ENCODE measurements at places on chromosomes 1 and 21.

DNA sequence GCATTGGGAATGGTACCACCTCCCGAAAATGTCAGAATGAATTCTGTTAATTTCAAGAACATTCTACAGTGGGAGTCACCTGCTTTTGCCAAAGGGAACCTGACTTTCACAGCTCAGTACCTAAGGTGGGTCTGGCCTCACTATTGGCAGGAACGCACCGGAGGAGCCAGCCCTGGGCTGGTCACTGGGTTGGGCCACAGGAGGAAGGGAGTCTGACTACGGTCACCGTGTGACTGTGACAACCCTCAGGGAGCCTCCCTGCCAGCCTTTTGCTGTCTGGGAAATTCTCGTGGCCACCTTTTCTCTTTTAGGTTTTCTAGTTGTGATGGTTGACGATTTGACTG lies 2.2 kb downstream of the IL10RB start:
- no peak for DNase-seq

DNA sequence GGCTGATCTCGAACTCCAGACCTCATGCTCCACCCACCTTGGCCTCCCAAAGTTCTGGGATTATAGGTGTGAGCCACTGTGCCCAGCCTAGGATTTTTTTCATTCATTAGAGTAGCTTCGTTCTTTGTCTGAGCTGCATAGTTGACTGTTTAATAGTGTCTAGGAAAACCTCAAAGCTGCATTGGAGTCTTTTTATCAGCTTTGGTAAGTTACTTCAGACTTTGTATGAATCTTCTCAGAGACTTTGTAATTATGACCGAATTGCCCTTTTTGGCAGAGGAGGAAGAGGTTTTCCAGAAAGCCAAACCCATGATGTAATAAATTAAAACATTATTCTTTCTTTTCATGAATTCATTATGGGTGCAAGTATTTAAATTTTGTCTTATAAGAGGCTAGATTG lies 5.1 kb downstream of the DNAJB4 start:
- no peak for DNase-seq

DNA sequence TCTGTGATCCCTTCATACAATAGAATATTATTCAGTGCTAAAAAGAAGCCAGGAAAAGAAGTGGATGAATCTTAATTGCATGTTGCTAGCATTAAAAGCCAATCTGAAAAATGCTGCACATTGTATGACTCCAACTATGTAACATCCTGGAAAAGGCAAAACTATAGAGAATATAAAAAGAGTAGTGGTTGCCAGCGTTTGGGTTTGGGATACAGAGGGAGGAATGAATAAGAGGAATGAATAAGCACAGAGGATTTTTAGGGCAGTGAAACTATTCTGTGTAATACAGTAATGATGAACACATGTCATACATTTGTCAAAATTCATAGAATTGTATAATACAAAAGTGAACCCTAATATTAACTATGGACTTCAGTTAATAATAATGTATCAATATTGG lies 42.5 kb downstream of the GPR88 start:
- DNase-seq = no peak

DNA sequence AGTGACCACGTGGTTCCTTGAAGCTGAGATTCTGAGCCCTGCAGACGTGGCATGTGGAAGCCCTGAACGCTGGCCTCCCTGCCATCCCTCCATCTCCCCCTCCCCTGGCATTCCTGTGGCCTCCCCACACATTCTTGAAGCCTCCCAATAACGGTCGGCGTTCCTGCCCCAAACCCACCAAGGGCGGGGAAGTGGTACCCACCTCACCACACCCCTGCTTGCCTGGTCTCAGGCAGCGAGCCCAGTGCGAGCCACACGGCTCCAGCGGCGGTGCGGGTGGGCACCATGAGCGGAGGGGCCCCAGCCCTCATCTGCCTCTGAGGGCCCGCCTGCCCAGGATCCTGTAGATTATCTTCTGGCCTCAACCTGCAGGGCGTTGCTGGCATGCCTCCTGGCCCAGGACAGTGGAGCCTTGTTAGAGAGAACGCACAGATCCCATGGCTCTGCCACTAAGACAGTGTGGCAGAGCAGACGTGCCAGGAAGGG lies 20.6 kb upstream of the PRELP start:
- no peak for DNase-seq

GRCh38 chr1:220366269-220366668 lies 94.0 kb upstream of the RAB3GAP2 start:
- DNase-seq = no peak

DNA sequence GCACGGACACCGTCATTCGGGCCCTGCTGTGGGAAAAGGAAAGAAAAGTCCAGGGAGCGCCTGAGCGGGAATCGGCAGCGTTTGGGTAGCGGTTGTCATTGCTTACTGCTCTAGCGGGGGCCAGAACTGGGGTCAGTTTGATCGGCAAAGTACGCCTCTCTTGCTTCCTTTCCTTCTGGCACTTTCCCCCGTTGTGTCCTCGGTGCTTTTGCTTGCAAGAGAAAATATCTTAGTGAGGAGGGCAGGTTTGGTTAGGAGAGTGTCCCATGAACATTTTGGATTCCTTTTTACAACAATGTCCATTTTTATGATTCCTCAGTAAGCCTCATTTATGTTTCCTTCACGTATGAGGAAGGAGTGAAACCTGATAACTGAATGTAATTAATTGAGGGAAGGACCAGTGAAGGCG lies 670 bp downstream of the ST3GAL3 start:
- DNase-seq = peak; percentile 60

DNA sequence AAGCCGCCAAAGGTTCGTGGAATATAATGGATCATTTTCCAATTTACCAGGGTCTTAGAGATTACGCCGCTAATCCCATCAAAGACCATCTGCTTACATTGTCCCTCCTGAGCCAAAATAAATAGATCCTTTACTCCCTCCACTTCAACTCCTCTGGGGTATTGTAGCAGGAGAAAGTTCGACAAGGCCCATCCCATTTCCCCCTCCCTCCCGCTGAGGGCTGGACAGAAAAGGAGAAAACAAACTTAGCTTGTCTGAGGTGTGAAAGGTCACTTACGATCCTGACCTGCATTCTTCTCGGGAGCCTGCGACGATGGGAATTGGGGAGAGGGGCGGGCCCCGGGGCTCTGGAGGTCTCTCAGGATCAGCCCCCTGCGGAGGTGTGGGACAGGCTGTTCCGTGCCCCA lies 60.8 kb downstream of the MEF2D start:
- DNase-seq = no peak

DNA sequence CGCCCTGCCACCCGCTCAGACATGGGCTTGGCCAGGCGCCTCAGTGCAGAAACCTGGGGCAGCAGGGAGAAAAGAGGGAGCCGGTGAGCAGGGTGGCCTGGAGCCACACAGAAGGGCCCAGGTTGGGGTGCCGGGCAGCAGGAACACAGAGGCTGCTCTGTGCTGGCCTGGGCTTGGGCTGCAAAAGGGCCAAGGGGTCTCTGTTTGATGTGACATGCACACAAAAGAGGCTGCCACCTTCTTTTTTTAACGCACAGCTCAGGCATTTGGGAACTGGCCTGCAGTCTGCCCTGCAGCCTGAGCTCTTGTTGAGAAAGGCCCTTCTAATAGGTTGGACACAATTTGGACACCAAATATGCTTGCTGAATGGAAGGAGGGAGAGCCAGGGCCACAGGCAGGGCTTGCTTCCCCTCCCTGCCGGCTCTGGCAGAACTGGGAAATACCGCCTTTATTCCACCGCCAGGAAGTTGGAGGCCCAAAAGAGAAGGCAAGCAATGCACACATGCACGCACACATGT lies 32.4 kb downstream of the KIF21B start:
- DNase-seq = no peak

- no peak for DNase-seq
These were observed 138.5 kb downstream of the HS2ST1 start for GRCh38 chr1:87052961-87053360.

GRCh38 chr1:94209425-94209824 lies 28.0 kb downstream of the ARHGAP29 start:
- no peak for DNase-seq

DNA sequence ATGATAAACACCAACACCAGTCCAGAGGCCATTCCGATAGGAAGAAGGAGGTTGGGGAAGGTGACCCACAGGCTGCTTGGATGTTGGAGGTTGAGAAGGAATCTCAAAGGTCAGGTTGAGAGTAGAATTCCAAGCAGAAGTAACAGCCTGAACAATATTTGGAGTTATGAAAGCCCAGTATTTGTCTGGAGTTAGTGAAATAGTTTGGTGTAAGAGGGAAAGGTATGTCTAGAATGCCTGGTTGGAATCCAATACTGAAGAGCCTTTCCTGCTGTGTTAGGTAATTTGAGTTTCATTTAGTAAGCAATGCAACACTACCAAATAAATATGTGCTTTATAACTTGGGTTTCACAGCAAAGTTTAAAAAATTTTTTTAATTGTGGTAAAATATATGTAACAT lies 70.5 kb upstream of the MCOLN3 start:
- no peak for DNase-seq

DNA sequence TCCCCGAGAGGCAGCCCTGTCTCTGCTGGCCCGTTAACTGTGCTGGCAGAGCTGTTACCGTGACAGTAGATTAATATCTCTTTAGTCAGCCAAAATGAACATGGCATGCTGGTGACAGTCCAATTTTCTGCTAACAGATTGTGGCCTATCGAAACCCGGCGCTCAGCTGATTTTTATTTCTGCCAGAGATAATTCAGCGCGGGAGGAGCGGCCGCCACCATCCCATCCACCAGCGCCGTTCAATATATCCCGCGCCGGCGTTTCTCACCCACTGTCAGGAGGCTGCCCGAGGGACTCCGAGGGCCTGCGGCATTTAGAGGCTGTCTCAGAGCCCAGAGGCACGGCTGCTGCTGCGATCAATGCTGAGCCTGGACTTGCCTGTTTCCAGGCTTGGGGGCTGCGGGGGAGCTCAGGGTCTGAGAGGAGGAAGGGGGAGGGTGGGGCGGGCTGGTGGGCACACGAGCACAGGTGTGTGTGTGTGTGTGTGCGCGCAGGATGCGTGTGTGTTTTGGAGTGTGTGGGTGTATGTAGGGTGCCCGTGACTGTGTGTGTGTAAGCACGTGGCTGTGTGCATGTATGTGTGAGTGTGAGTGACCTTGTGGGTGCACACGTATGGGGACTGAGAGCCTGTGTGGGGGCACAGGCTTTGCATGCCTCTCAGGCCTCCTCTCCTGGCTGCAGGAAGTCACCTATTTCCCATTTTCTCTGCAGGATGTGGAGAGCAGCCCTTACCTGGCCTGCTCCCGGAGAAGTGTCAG lies 109.7 kb upstream of the ACTRT2 start:
- no peak for DNase-seq

DNA sequence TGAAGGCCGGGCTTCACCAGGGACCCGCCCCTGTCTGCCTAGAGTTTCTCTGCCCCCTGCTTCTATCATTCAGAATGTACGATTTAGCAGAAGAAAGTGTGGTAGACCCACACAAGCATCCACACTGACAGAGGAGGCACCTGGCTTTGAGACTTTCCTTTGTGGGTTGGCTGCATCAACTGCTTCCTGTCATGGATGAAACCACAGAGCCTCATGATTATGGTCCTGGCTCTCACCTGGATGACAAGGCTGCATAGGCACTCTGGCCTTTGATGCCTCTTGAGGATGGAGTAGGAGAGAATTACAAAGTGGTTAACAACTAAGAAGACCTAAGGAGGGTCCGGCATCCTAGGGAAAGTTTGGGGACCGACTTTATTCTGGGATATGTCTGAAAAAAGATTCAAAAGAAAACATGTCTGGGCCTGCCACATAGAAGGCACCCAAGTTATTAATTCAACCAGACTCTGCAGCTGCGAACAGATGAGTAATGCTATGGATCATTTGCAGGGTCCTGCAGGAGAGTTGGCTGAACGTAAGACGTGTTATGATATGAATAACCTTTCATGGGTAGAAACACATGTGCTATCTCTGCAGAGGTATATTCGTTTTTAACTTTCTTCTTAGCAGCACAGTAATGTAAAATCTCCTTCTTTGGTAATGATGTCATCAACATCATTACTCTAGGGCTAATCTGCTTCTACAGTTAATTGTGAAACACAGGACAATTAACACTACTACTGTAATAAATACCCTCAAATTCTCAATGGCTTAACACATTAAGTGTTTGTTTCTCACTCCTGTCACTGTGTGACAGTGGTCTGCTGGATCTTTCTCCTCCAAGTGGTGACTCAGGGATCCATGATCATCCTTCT lies 136.2 kb downstream of the SLC35F3 start:
- DNase-seq = no peak

DNA sequence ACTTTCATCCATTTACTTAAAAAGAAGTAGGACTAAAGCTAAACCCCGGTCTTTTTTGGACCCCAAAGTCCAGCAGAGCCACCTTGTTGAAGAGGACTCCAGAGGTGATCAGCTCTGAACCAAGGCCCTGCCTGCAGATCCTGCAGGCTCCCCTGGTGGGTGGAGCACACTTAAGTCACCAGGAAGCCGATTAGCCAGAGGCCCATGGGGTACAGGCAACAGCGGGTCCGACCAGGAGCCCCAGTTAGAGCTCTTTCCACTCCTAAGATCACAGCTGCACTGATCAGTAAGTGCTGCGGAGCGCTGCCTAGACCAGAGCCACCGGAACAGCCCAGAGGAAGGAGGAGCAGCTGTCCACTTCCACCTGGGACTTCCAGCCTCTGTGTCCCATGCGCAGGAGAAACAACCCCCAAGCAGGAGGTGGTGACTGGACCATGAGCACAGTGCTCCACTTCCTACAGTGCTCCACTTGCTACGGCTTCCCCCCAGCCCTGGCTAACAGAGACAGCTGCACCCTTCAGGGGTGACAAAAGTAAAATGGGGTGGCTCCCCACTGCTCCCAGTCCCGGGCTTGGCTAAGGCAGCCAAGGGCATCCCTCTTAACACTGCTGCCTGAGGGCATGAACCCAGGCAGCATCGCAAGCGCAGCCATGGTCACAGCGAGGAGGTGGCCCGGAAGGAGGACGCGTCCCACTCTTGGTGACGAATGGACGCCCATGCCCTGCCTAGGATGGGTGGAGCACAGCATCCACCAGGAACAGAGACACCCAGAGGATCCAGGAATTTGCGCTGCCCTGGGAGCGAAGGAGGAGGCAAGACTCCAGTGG lies 58.0 kb downstream of the NPHP4 start:
- no peak for DNase-seq

GRCh38 chr1:20376171-20376570 lies 85.5 kb downstream of the VWA5B1 start:
- DNase-seq = no peak

GRCh38 chr1:7048395-7048794 lies 263.1 kb downstream of the CAMTA1 start:
- DNase-seq = no peak

DNA sequence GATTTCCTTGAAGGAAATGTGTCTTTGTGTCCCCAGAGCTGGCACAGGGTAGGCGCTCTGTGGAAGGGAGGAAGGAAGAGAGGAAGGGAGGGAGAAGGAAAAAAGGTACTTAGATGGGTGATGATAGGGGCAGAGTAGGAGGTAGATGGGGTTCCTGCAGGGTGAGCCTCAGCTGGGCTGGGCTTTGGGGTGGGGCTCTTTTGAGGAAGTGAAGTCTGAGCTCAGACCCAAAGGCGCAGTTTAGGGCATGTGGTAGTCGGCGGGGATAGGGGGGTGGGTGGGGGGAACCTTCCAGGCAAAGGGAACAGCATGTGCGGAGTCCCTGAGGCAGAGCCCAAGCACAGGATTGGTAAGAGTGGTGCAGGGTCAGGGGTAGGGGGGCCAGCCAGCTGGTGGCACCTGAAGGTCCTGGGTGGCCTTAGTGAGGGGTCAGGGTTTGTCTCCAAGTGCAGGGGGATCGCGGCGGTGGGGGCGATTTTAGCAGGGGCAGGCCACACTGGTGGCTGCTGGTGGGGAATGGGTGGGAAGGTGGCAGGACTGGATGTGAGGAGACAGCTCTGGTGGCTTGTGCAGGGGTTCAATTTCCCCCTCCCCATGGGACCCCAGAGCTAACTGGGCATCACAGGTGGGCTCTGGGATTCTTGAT lies 8.4 kb upstream of the HTR6 start:
- DNase-seq = no peak

- no peak for DNase-seq
These were observed 84.6 kb upstream of the SERBP1 start for GRCh38 chr1:67514786-67515185.

GRCh38 chr1:183039330-183039729 lies 16.1 kb downstream of the LAMC1 start:
- no peak for DNase-seq

All from NCI-H1105 treated with DMSO at 0.1 percent for 48 hours (cell line).